ENCODE measurements at places on chromosomes 2 and 18.

GRCh38 chr2:213021971-213022899, 129.2 kb downstream of the IKZF2 start:
- DNase-seq: peak; percentile 24

- DNase-seq: no peak
Observed at GRCh38 chr2:218448934-218449333, 30.0 kb downstream of the VIL1 start.

DNA sequence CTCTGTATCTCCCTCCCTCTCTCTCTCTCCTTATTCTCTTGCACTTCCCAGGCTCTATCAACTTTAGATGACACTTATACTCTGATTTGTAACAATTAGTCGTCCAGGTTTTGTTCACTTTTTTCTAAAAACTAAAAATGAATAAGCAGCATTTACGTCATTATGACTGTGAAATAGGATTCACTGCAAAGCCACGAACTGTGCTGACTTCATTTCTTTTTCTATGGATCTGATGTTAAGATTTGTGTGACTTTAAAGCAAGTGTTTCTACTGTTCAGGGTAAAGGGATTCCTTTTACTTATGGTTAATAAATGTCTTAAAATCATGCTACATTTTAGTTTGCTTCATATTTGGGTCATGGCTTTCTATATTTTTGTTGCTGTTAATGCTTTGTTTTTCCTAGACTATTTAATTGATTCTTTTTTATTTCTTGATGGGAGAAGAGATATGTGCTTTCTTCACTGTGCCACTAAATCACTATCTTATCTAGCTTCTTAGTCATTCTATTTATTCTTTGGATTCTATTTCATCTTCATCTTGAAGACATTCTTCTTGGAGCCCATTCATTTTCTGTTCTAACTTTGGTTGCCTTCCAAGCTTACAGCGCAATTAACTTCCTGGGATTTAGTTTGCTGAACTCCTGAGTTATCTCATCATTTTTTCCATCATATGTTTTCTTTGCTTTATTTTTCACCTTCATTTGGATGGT, 480.4 kb upstream of the TRIB2 start:
- no peak for DNase-seq

DNA sequence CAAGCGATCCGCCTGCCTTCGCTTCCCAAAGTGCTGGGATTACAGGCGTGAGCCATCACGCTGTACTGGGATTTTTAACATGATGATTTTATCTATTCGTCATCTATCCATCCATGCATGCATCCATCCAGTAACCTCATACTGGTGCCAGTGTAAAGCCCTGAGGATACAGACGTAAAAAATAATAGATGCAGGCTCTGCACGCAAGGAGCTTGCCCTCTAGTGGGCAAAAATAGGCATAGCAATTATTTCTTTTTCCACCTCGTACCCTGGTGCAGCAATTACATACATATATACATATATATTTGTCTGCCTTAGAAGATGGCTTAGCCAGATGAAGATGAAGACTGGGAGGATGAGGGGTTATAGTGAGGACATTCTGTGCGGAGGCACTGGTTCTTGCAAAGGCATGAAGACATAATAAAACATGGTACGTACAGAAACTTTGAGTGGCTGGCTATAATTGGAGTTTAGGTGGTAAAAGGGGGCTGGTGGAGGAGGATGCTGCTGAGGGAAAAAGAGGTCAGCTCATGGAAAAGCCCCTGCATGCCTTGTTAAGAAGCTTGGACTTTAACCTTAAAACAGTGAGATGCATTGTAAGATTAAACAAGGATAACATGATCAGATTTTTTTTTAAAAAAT, 19.6 kb upstream of the RPIA start:
- DNase-seq: no peak

DNA sequence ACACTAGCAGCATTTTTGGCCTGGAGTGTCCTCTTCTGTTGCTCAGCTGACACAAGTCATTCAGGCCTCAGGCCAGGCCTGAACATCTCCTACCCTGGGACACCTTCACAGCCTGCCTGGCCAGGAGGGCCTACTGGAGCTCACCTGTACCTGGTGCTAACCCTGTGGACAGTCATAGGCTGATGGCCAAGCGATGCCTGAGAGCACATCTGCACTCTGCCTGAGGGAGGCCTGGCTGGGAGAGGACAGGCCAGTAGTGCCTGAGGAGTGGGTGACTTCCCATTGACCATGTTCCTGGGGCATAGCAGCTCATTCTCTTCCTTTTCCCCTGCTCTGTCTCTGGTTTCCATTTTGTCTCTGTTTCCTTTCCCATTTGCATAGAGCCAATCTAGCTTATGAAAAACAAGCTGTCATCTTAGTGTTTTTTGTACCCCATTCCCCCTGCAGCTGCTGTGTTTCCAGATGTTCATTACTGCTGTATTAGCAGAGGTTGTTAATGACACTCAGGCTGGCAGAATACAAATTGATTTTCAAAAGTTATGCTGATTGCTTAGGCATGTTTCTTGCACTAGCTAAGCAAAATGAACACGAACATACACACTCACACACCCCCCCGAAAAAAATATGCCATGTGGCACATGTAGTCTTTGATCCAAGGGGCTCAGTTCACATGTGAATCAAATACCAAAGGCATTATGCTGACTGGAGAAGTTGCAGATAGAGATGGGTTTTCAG, 149.7 kb upstream of the HS6ST1 start:
- no peak for DNase-seq

DNA sequence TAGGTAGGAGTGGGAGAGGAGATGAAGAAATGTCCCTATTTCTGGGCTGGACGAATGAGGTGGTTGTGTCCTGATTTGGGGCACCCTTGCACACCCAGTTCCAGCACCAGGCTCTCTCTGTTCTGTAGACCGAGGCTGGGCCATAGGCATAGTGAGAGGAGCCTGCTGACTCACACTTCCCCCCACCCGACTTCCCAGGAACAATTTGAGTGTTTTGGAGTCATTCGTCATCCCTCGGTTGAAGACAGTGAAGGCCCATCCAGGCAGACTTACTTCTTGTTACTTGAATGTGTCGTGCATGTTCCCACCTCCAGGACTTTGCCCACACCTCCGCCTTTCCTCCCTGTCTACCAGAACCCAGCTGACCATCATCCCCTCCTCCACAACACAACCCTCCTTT, 179.1 kb downstream of the HAUS1 start:
- no peak for DNase-seq

DNA sequence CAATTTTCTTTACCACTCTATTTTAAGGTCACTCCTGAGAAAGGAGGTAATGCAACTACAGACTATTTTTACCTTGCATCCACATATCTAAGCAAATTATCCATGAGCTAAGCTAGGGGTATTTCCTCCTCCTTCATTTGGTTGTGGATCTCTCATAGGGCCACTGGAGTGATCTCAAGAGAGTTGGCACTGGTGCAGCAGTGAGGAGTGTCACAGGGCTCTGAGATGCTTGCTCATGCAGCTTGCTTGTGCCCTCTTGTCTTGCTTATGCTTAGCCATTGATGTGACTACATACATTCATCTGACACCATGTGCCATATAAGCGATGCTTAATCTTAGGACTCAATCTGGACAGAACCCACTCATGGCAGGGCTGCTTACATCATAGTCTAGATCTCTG, 950.3 kb downstream of the TSN start:
- no peak for DNase-seq

DNA sequence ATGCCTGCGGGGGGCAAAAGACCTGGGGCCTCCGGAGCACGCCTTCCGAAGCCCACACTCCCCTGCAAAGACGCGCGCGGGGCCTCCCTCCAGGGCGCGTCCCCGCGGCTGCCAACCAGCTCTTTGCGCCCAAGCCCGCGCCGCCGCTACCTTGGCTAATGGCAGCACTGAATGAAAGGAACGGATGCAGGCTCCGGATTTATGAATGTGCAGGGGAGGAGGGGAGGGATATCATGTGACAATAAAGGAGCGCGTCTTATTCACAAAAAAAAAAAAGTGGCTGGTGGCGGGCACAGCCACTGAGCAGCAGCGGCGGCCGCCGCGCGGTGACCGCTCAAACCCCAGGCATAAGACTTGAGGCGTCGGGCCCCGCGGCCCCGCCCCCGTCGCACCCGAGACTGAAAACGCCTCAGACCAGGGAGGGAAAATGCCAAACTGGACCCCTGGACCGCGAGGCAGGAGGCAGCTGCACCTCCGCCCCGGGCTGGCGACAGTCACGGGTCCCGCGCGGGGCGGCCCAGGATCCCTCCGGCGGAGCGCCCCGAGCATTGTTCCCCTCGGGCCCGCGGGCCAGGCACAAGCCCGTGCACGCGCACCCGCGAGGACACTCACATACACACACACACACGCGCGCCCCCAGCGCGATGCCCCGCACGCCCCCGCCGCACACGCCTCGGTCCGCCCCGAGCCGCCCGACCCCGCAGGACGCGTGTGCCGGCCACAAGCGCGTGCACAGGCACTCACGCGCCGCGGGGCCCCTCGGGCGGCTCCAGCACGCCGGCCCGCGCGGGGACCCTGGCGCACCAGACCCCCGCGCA, 1.6 kb downstream of the SPRED2 start:
- peak; percentile 69 for DNase-seq

- no peak for DNase-seq
Observed at GRCh38 chr2:202628646-202629198, 6.0 kb upstream of the FAM117B start.

- no peak for DNase-seq
Observed at GRCh38 chr2:151767536-151767935, 33.3 kb upstream of the NEB start.
